ENCODE measurements at places on chromosomes 3 and 15.

DNA sequence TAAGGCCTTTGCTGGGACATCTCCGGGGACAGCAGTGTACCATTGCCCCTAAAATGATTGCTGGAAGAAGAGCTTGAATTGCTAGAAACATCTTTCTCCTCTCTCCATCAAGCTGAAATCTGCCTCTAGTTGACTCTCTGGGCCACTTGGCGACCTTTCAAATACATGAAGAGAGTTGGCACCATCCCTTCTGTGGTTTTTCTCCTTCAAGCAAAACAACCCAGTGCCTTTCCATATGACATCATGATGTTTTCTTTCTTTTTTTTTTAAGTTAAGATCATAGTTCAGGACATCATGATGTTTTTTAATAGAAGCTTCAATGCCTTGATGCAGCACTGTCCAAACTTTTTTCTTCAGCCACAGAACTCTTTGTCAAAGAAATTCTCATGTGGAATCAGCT lies 144.0 kb upstream of the PTPRG start:
- DNase-seq = no peak

- DNase-seq = no peak
Observed at GRCh38 chr3:58574106-58574505, 3.1 kb downstream of the FAM107A start.

GRCh38 chr3:192057261-192057660 lies 596.3 kb downstream of the PYDC2 start:
- DNase-seq = no peak

DNA sequence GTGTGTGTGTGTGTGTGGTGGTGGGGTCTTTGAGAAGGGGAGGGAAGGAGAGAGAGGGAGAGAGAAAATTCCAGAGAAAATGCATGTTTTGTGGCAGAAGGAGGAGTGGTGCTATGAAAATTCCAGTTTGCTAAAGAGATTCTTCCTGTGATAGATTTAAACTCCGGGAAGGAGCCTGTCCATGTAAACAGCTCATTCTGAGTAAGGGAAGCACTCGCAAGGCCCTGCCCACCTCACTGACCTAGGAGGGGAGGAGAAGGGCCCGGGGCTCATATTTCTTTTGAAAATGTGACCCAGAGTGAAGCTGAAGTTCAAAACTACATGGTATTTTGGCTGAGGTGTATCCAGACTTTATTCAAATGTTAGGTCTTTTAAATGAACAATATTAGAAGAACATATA lies 41.3 kb downstream of the ADAMTSL3 start:
- DNase-seq = no peak

GRCh38 chr3:102265720-102266119 lies 169.1 kb upstream of the ZPLD1 start:
- no peak for DNase-seq

DNA sequence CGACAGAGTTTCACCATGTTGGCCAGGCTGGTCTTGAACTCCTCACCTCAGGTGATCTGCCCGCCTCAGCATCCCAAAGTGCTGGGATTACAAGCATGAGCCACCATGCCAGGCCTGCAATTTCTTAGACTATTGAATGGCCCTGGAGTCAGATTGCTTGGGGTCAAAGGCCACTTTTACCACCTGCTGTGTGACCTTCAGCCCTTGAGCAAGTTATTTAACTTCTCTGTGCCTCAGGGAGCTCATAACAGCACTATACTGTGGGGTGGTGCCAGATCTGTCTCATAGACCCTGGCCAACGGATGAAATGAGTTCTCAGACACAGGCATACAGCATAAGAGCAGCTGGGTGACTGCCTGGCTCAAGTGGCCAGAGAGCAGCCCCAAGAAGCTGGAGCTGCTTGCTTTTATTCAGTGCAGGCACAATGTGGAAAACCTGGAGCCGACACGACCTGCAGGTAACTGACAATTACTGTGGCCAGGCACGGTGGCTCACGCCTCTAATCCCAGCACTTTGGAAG lies 44.9 kb upstream of the FURIN start:
- DNase-seq = no peak

GRCh38 chr15:74130155-74130848 lies at the start of gene ISLR2:
ISLR2 (plus strand) TSS chr15:74130586; CDS start chr15:74132755, 2,169 bp downstream.
- DNase-seq = no peak

- no peak for DNase-seq
Observed at GRCh38 chr3:59867185-59868002, 817.6 kb upstream of the CFAP20DC start.

DNA sequence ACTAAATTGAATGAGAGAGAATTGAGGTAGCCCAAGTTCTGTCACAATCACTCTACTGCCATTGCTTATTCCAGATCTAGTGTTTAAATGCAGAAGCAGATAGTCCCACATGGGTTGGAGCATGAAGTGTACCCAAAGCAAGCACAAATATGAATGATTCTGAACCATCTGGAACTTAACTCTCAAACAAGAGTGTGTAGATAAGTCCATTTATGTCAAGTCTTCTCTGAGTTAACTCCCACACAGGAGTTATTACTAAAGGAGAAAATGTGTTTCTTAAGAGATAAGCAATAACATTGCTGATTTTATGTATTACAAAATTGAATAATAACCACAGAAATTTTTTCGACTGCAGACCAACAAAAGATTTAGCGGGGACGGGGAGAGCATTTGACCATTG lies 33.6 kb downstream of the PAQR9 start:
- no peak for DNase-seq

- DNase-seq = no peak
Observed at GRCh38 chr15:89230277-89230676, 8.9 kb upstream of the RLBP1 start.

DNA sequence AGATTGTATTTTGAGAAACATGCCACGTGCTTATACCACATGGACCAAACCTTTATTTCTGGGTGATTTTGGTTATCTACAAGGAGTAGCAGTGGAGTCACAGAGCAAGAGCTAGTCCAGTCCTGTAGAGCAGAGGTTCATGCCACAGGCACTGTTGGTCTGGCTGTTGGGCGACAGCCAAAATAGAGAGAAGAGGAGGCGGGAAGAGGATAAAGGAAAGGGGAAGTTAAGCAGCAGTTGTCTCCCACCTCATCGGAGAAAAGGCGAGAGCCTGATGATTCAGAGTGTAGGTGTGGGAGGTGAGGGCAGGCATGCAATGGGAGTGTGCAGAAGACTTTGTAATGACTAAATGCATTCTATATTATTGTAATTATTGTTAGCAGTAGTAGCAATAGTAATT lies 237.5 kb upstream of the ROPN1 start:
- DNase-seq = no peak

DNA sequence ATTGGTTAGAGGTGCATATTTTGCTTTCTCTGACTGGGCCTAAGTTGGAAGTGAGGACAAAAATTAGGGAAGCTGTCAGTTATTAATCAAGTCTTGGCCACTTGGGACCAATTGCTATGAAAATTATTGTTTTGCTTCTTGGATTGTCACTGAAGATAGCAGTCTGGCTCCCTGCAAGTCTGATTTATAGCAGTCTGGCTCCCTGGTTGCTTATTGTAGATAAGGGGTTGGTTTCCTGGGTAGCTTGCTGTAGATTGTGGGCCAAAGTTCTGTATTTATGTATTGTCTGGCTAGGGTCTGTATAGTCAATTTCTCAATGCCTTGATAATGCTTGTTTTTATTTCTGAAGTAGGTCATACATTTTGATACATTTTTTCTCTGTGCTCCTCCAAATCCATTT lies 13.3 kb upstream of the DRD3 start:
- no peak for DNase-seq

DNA sequence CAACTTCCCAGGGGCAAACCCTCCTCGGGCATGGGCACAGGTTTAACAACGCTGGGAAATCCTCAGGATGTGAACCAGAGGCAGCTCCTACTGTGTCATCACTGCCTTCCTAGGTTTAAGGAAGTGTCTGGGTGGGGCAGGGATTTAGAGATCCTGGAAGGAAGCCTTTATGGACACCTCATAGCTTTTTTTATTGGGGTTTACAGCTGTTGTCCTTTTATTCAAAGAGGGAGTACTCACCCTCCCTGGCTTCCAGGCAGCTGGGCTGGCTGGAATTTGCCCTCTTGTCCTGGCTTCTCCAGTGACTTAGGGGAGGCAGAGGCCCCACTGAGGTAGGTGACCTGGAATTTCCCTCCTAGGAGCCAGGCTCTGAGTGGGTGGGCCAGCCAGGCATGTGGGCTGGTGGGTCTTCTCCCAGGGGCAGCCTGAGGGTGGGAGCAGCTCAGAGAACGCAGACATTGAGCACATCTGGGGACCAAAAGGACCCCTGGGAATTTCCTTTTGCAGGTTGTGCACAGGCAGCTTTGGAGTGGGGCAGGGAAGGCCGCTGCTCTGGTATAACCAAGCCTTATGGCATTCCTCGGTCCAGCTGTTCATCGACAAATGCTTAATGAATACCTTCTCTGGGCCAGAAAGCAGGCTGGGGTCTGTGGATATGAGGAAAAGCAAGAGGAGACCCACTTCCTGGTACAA lies 13.5 kb upstream of the FAM3D start:
- no peak for DNase-seq
